H7 (cell line): ENCODE measurements at places on chromosomes 2 and 18. TPM values are rescaled to one million over a fixed set of nuclear protein-coding genes. Genes with fewer than 3 reads are reported as not detected.

- DNase-seq = no peak
Observed at GRCh38 chr2:28809927-28810326, 707 bp upstream of the SPDYA start.

The SLC30A3 gene
- 0.89 and 1.4 TPM in 2 replicates for total RNA-seq

The ABHD3 gene
- total RNA-seq = 5.5 and 6.9 TPM in 2 replicates

The ERBB4 gene
- 0.78 and 5.7 TPM in 2 replicates for total RNA-seq

- no peak for DNase-seq
Observed at GRCh38 chr2:109216332-109216731, 87.3 kb downstream of the SH3RF3 start.

DNA sequence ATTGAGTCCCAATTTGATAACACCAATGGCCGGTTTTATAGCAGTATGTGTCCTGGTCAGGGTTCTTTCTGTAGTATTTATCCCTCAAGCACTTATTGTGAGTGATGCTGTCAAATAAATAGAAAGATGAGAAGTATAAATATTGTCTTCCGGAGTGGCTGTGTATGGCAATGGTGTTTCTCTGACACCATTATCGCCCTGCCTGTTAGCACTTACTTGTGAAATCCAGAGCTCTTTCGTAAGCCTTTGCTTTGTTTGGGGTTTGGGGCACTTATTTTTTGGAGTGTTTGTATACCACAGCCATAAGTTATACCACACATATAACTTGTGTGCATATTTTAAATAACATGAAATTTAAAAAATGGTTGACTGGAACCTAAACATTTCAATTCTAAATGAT lies 29.3 kb downstream of the CD8B2 start:
- no peak for DNase-seq

The SLC25A52 gene
- 0.18 TPM in 1 of 2 replicates, not detected in the other for total RNA-seq

The ABCG8 gene
- not detected in 2 replicates for total RNA-seq

GRCh38 chr2:173922760-173923159 lies 42.4 kb downstream of the SP3 start:
- no peak for DNase-seq

- no peak for DNase-seq
Observed at GRCh38 chr2:23601301-23601965, 216.5 kb downstream of the KLHL29 start.

The C2orf66 gene
- total RNA-seq = not detected in 2 replicates

DNA sequence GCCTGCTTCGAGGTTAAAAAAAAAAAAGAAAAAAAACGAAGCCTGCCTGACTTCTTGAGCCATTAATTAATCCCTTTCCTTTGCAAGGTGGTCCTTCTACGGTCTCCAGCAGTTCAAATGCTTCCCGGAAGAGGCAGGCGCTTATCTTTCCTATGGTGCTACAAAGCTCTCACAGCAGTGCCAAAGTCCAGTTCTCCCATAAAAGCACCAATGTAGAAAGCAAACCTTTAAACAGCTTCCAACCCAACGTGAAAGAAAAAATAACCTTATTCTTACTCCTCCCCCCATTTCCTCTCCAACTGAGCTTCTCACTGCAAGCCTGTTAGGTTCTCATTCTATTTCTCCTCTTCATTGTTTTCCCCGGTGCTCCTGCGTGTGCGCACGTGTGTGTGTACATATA lies 317.4 kb upstream of the SOX11 start:
- DNase-seq = no peak

DNA sequence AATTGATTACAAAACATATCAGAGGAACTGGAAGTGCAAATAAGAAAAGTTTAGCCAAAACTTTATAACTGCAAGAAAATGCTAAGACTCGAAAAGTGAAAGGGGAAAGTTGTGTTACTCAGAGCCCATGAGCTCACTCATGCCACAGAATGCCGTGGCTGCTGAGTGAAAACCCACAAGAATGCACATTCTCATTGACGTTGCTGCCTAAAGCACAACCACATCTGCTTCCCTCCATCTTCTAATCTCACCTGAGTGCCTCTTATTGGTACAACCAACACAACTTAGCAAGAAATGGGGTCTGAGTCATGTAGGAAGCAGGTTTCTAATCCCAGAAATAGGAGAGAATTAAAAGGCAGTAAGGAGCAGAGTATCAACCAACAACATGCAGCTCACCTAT lies 259.7 kb downstream of the LNPK start:
- no peak for DNase-seq

- DNase-seq = no peak
Observed at GRCh38 chr18:8963876-8964275, 138.6 kb upstream of the NDUFV2 start.

DNA sequence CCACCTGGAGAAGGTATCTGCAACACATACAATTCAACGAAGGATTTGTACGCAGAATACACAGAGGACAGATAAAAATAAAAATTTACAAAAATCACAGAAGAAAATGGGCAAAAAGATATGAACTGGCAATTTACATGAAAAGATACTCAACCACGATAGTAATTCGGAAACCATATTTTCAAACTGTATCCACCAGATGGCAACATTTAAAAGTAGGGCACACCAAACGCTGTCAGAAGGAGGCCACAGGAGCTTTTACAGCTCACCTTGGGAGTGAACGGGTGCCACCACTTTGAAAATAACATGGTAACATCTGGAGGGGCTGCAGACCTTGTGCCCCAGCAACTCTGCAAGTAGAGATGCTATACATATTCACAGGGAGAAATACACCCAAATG lies 9.8 kb downstream of the KIF1A start:
- peak; percentile 47 for DNase-seq

DNA sequence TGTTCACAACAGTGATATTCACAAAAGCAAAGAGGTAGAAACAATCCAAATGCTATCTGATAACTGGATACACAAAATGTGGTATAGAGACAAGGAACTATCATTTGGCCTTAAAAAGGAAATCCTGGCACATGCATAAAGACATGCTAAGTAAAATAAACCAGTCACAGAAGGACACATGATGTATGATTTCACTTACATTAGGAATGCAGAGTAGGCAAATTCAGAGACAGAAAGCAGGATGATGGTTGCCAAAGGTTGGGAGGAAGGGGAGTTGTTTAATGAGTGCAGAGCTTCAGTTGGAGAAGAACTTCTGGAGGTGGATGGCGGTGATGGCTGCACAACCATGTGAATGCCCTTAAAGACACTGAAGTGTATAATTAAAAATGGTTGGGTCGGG lies 38.1 kb downstream of the ATP8B1 start:
- no peak for DNase-seq

The TNFAIP6 gene
- 0.28 TPM in 1 of 2 replicates, not detected in the other for total RNA-seq

The CNDP2 gene
- 60.2 and 63.1 TPM in 2 replicates for total RNA-seq

DNA sequence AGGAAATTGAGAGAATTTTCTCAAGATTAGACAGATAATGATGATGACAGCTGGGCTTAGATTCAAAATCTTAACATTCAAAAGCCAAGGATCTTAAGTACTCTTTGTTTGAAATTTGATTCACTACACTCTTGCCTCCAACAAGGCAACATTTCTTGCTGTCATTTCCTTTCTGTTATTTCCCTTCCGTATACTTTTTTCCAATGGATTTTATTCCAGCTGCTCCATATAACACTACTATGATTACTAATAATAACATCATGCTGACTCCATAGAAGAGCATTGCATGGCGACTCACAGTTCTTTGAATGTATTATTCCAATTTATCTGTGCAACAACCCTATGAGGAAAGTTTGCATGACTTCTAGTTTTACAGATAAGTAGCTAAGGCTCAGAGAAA lies 33.9 kb upstream of the CCDC102B start:
- no peak for DNase-seq

GRCh38 chr2:82968358-82968757 lies 1490.7 kb downstream of the SUCLG1 start:
- no peak for DNase-seq

DNA sequence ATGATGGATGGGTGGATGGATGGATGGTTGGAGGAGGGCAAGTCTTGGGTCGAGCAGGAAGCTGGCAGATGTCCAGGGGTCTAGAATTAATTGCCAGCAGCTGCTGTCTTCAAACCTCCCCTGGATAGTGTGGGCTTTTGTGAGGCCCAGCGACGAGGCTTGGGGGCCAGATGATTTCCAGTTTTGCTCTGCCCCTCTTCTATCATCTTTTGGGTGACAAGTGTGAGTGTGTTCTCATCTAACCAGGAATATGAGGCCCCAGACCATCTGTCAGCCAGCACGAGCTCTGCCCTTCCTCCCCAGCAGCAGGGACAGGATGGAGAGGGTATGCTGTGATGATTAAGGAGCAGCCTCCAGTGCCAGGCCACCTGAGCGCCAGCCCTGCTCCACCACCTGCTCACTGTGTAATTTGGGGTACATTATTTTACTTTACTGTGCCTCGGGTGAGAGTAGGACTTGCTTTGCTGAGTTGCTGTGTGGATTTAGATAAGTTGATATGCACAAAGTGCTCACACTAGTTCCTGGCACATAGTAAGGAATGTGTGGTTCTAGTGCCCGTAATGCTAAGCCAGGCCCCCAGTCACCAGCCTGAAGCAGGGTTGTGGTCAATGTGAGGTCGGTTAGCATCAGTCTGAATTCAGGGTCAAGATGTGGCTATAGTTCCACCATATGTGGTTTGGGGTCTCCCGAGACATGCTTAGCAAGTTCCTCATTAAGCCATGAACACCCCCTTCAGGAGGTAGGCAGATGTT lies 251.1 kb downstream of the CYP26B1 start:
- peak; percentile 3 for DNase-seq

DNA sequence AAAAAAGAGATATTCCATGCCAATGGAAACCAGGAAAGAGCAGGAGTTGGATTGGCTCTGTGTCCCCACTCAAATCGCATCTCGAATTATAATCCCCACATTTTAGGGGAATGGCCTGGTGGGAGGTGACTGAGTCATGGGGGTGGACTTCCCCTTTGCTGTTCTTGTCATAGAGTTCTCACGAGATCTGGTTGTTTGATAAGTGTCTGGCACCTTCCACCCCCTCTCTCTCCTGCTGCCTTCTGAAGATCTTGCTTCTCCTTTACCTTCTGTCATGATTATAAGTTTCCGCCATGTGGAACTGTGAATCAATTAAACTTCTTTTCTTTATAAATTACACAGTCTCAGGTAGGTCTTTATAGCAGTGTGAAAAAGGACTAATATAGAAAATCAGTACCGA lies 355.6 kb downstream of the NBAS start:
- no peak for DNase-seq

DNA sequence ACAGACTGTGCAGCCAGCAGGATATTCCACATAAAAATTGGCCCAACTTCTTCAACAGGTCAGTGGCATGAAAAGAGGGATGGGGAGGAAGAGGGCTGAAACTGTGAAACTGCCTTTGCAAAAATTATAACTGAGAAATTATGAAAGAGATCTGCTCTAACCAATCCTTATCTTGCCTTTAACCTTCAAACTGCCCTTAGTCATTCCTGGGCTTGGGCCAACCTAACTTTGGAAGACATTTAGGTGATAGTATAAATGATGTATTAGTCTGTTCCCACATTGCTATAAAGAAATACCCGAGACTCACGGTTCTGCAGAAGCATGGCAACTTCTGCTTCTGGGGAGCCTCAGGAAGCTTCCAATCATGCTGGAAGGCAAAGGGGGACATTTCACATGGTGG lies 74.5 kb downstream of the RPL31 start:
- DNase-seq = no peak

GRCh38 chr2:222902660-222903059 lies 41.8 kb downstream of the ACSL3 start:
- DNase-seq = no peak

The RGPD3 gene
- total RNA-seq = 0.17 and 0.18 TPM in 2 replicates

DNA sequence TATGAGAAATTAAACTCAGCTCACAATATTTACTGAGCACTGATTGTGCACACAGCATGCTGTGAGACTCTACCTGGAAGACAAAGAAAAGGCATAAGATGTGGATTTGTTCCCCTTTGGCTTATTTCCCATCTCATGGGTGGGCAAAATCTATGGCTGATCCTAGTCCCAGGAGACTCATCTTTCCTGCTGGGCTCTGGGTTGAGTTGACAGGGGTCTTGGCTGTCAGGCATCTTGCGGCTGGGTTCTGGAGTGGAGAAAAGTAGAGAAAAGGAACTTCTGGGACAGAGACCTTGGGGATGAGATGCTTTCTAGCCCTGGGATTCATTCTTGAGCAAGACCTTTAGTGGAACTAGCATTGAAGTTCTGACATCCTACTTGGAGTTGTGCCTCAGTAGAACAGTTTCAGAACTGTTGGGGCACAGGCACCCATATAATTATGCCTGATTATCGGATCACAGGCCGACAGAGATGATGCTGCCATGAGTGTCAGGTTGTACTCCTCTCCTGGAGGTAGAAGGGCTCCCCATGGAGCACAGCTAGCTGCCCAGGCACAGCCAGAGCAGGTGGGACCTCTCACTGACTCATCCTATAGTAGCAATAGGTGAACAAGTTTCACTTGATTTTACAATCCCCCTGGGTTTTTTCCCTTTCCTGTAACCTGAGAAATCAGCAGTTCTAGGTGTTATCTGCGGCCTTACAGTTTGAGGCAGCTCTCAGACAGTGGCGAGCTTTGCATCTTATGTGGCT lies 260.9 kb downstream of the CYRIA start:
- DNase-seq = no peak

The COL5A2 gene
- total RNA-seq = 130 and 149 TPM in 2 replicates
